Stimulated activated CD4-positive, alpha-beta T cell treated with anti-CD3 and anti-CD28 coated beads, Interleukin-4, amount 100 ng/mL, for 1 hour (primary cell): ENCODE measurements at places on chromosomes 4 and X.

DNA sequence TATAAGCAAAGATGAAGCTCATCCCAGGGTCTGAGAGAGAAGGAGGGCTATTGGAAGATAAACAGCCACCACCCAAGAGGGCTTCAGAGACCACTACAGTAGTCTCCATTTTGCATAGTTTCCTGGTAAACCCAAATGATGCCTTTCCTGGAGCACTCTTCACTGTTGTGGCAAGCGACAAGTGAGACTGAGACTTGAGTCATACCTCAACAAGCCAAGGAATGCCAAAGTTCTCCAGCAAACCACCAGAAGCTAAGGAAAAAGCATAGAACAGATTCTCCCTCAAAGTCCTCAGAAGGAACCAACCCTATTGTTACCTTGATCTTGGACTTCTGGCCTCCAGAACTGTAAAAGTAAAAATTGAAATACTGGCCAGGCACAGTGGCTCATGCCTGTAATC, 65.9 kb downstream of the LARP7 start:
- DNase-seq = no peak

GRCh38 chrX:41602816-41603345, 85.9 kb upstream of the GPR34 start:
- no peak for DNase-seq

- no peak for DNase-seq
These were observed 562.8 kb upstream of the IGFBP7 start for GRCh38 chr4:57672846-57673433.

DNA sequence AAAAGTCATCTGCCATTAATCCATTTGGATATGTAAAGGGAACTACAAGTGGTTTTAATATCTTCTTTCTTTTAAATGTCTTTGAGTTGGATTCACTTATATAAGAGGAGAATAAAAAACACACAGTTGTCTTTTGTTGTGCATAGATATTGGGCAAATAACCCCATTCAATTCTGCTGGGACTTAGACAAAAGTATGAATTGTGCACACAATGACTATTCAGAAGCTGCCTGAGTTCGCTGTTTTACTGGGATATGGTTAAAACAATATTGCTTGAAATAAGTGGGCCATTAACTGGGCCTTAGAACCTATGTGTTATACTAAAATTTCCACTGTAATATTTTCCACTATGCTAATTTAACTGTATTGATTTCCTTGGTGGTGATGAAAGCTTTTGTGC, 71.7 kb downstream of the PCYT1B start:
- DNase-seq = no peak

GRCh38 chr4:156638925-156639605, 332.5 kb downstream of the PDGFC start:
- DNase-seq = no peak

DNA sequence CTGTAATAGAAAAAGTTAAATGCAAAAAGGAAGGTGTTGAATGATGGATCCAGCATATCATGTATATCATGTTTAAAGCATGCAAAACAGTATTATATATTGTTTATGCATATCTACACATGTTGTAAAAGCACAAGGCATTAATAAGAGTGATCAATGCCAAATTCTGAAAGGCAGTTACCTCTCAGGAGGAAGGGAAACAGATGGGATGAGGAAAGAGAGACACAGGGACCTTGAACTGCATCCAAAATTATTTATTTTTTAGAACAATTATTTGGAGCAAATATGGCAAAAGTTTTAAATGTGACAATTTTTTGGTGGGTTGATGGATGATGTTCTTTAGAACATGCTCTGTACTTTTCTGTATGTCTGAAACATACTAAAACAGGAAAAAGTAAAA, 193.4 kb downstream of the CLCN4 start:
- DNase-seq = no peak

DNA sequence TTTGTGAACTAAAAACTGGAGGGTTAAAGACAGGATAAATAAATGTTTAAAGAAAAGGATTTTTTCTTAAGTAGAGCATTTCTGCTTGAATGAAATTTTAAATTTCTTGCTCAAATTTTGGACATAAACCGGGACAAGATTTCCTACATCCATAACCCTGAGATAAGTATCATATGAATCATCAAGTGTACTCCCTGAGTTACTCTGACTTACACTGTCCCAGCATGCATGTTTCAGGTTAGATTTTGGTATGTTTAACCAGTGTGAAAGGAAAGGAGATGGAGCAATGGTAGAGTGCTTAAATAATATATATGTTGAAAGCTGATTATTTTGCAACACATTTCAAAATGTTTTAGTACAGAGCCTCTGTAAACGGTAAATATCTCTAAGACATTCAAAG, 175.2 kb downstream of the ADGRL3 start:
- DNase-seq = no peak

- DNase-seq = no peak
These were observed 17.1 kb upstream of the BMP15 start for GRCh38 chrX:50893466-50893865.

GRCh38 chr4:125382995-125383394, 68.2 kb downstream of the FAT4 start:
- DNase-seq = no peak

DNA sequence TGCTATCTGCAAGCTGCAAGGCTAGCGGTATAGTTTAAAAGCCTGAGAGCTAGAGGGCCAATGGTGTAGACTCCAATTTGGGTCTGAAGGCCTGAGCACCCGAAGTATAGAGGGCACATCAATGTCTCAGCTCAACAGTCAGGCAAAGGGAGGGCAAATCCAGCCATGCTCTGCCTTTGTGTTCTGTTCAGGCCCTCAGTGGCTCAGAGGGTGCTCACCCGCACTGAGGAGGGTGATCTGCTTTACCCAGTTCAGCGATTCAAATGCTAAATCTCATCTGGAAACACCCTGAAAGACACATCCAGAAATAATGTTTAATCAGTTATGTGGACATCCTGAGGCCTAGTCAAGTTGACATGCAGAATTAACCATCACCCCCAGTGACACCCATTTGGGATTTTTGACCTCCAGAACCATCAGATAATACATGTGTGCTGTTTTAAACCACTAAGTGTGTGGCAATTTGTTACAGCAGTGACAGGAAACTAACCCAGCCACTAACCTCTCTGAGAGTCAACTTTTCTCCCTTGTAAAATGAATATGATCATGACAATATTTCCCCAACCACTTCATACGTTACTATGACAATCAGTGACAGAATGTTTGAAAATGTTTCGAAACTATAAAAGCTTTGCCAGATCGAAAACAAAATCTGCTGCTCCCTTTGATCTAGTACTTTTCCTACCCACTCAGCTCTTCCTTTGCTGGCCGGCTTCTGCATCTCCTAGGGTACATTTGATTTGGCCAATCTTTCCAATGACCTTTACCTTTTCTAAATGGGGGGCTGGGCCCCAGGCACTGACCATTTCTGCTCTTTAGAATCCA, 8.4 kb upstream of the TBL1X start:
- peak; percentile 4 for DNase-seq

DNA sequence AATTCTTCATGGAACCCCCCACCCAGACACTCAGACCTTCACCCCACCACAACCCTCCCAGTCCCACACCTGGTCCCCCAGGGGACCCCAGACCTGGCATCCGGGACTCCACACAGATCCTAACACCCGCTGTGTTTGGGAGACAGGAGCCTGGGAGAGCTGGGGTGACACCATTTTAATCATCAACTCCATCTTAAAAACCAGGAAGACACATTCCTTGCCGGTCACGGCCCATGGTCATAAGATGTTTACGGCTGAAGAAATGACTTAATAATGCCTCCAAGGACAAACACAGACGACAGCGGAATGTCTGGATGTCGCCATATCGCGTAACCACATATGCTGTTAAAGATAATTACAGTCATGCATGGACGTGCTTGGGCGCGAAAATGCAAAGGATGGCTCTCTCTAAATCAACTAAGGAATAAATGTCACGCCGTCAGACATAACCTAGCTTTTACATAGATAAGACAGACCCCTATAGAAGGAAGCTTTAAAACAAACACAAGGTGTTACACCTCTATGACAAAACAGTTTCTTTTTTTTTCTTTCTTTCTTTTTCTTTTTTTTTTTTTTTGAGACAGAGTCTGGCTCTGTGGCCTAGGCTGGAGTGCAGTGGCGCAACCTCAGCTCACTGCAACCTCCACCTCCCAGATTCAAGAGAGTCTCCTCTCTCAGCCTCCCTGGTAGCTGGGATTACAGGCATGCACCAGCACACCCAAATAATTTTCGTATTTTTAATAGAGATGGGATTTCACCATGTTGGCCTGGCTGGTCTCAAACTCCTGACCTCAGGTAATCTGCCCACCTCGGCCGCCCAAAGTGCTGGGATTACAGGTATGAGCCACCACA, 2.1 kb upstream of the DHRSX start:
- DNase-seq = no peak
